ENCODE measurements at places on chromosomes 16 and 17. TPM values are rescaled to one million over a fixed set of nuclear protein-coding genes. Genes with fewer than 3 reads are reported as not detected.

DNA sequence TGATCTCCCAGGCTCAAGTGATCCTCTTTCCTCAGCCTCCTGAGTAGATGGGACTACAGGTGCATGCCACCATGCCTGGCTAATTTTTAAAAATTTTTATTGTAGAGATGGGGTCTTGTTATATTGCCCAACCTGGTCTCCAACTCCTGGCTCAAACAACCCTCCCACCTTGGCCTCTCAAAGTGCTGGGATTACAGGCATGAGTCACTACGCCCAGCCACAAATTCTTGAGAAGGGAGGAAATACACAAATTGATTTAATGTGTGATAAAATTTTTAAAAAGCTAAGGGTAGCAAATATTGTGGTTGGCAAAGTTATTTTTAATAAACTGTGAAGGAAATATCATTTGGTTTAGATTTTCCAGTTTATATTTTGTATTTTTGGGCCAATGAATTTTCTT is 9.6 kb downstream of the ITGAD start:
- H3K4me1 ChIP-seq, result no peaks in the 10 kb centered on the region
- H3K36me3 ChIP-seq, result no peaks in the 10 kb centered on the region
- H3K4me3 ChIP-seq, result no peak overlapping the region
- no peak overlapping the region for H3K27ac ChIP-seq
- H3K27me3 ChIP-seq, result no peaks in the 10 kb centered on the region
- DNase-seq, result peak; percentile 43

- no peaks in the 10 kb centered on the region for H3K4me1 ChIP-seq
- no peak overlapping the region for H3K4me3 ChIP-seq
- H3K36me3 ChIP-seq, result no peaks in the 10 kb centered on the region
- DNase-seq, result no peak
Measured at GRCh38 chr17:7922269-7922844, 6.3 kb upstream of the RNF227 start.

- H3K36me3 ChIP-seq, result no peaks in the 10 kb centered on the region
- no peak overlapping the region for H3K27ac ChIP-seq
- DNase-seq, result no peak
- no peak overlapping the region for H3K4me3 ChIP-seq
- no peaks in the 10 kb centered on the region for H3K27me3 ChIP-seq
Measured at GRCh38 chr16:57479205-57479975, 6.9 kb downstream of the DOK4 start.

The VPS35 gene
- total RNA-seq, result 39.3 TPM

The KRT14 gene
- not detected for total RNA-seq
